H1 (cell line): ENCODE measurements at places on chromosomes 6 and 20. TPM values are rescaled to one million over a fixed set of nuclear protein-coding genes. Genes with fewer than 3 reads are reported as not detected.
A peak's percentile ranks its signal among the peaks of the same experiment; 100 is the strongest.

The RAD21L1 gene
- 0.26 and 0.48 TPM in 2 replicates for total RNA-seq

The LRRC1 gene
- 15.9 and 16.2 TPM in 2 replicates for total RNA-seq

DNA sequence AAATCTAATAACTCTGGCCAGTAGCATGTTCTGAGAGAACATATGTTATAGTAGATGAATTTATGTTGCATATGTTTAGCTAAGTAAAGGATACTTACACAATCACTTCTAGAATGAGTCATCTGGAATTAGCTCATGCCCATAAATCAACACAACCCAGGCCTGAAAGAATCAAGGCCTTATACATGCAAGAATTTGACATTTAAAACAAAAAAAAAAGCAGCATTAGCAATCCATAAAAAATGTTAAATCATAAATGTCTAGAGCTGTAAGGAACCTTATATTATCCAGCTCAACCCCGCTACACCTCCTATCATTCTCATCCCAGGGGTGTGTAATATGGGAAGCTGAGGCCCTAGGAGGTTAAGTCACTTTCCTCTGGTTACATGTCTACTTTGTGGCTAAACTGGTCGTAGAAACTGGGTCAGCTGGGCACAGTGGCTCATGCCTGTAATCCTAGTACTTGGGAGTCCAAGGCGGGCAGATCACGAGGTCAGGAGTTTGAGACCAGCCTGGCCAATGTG, 105.2 kb upstream of the CARMIL1 start:
- H3K4me3 ChIP-seq, result no peak overlapping the region
- no peaks in the 10 kb centered on the region for H3K4me1 ChIP-seq
- no peak for DNase-seq
- H3K36me3 ChIP-seq, result no peaks in the 10 kb centered on the region
- H3K27ac ChIP-seq, result no peak overlapping the region

DNA sequence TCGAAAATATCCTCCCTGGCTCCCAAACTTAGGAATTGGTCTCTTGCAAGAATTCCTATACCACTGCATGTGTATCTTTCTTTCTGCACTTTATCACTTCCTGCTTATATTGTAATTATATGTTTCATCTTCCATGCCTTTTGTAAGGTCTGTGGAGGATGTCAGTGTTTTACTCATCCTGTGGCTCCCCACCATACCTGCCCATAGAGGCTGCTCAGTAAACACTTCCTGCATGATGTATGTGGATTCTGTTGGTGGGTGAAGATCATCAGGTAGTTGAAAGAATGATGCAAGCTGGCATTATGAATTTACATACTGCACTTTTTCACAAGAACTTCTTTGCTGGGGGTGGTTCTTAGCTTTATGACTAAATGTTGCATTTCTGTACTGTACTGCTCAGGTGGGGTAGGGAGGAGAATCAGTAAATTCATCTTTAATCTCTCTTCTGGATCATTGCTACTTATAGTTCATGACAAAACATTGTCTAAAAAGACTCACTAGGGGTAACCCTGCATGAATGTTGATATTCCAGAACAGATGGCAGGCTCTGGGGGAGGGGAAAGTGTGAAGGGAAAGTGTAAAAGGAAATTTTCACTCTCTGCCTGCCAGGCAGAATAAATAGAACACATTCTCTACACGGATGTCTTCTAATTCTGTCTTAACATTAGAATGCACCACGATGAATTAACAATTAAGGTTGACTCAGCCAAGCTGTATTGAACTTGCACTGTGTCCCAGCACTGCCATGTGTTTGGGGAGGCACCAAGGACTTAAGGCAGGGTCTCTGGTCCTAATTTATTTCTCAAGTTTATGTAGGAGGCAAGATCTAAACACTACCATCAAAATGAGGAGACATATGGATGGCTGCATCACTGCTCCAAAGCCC, 36.0 kb upstream of the KLHL31 start:
- no peaks in the 10 kb centered on the region for H3K4me1 ChIP-seq
- H3K36me3 ChIP-seq, result no peaks in the 10 kb centered on the region
- H3K27ac ChIP-seq, result no peak overlapping the region
- H3K4me3 ChIP-seq, result no peak overlapping the region
- H3K27me3 ChIP-seq, result no peaks in the 10 kb centered on the region; the same call in 1 of the 2 replicates

DNA sequence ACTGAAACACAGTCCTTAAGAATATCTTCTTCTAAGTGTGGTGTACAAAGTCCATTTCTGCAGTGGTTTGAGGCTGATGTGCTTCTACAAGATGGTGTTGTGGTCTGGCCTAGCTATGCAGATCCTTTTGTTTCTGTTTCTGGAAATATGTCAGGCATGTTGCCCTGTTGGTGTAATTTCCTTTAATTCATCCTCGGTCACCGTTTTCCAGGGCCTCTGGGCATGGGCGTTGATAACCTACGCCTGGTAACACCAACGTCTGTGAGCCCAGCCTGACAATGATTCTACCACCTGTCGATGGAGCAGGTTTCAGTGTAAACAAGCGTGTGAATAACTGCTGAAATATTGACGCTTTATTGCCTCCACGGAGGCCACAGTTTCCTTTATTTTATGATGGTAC, 33.3 kb upstream of the AFDN start:
- H3K4me3 ChIP-seq, result no peak overlapping the region
- H3K27ac ChIP-seq, result no peak overlapping the region
- no peak for DNase-seq
- no peaks in the 10 kb centered on the region for H3K4me1 ChIP-seq
- no peaks in the 10 kb centered on the region for H3K27me3 ChIP-seq

- no peaks in the 10 kb centered on the region for H3K27me3 ChIP-seq
- no peaks in the 10 kb centered on the region for H3K36me3 ChIP-seq
These were observed 219.0 kb downstream of the NKAIN2 start for GRCh38 chr6:124022641-124023040.

DNA sequence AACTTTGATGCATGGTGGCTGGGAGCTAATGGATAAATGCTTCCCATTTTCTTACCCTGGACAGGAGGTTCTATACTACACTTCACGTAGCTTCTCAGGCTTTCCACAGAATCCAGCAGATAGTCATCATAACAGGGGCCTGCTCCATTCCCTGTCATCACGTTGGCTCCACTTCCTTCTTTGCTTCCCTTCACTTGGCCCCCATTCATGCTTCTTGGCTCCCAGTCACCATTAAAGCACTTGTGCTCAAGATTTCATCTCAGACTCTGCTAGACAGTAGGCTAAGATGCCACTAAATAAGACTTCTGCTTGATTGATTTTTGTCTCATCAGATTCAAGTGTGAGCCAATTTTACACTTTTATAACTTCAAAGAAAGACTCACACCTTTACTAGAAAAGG, 134.5 kb upstream of the ENPP5 start:
- H3K4me1 ChIP-seq, result no peaks in the 10 kb centered on the region
- no peak overlapping the region for H3K27ac ChIP-seq
- no peaks in the 10 kb centered on the region for H3K27me3 ChIP-seq
- H3K4me3 ChIP-seq, result no peak overlapping the region

The EEF1A2 gene
- total RNA-seq, result 25.8 and 27.9 TPM in 2 replicates

GRCh38 chr20:47343007-47343472, 13.5 kb downstream of the ZMYND8 start:
- H3K4me3 ChIP-seq, result no peak overlapping the region
- peaks cover 11% of the 10 kb centered on the region for H3K4me1 ChIP-seq
- DNase-seq, result no peak
- H3K36me3 ChIP-seq, result no peaks in the 10 kb centered on the region; the same call in 1 of the 2 replicates
- no peak overlapping the region for H3K27ac ChIP-seq

DNA sequence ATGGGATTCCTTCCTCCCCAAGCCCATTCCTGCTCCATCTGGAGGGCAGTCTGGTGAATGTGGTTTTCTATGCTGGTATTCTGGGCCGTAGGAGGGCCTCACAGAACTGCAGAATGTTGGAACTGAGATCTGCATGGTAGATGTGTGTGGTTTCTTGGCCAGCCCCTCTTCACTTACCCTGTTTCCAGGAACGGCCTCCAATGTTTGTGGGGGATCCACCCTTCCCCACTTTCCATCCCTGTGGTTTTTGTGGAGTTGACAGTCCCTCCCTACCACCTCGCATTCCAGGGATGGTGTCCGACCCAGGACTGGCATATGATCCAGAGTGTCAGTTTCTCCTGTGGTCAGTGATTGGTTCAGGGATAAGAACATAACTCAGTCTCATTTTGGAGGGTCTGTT, 26.7 kb upstream of the TMEM14A start:
- DNase-seq, result no peak
- peaks cover 2% of the 10 kb centered on the region; the same call in 1 of the 2 replicates for H3K4me1 ChIP-seq
- no peaks in the 10 kb centered on the region for H3K27me3 ChIP-seq
- H3K27ac ChIP-seq, result no peak overlapping the region
- H3K4me3 ChIP-seq, result no peak overlapping the region
- H3K36me3 ChIP-seq, result no peaks in the 10 kb centered on the region

GRCh38 chr6:109309917-109310316, 72.3 kb downstream of the CD164 start:
- no peaks in the 10 kb centered on the region for H3K36me3 ChIP-seq
- no peaks in the 10 kb centered on the region for H3K4me1 ChIP-seq
- H3K27ac ChIP-seq, result no peak overlapping the region
- no peak for DNase-seq
- no peaks in the 10 kb centered on the region for H3K27me3 ChIP-seq
- no peak overlapping the region for H3K4me3 ChIP-seq

GRCh38 chr6:127210725-127211124, 55.9 kb upstream of the RNF146 start:
- no peak overlapping the region for H3K4me3 ChIP-seq
- H3K36me3 ChIP-seq, result no peaks in the 10 kb centered on the region
- no peak for DNase-seq
- no peak overlapping the region for H3K27ac ChIP-seq

- peak within 1 kb of the TSS; percentile 70 for H3K4me3 ChIP-seq
- H3K27ac ChIP-seq, result no peak within 1 kb of the TSS
- DNase-seq, result no peak
- peaks cover 43% of the 10 kb centered on the region for H3K27me3 ChIP-seq
- H3K4me1 ChIP-seq, result peaks cover 16% of the 10 kb centered on the region
These were observed at the start of gene RSPO3 for GRCh38 chr6:127118298-127119101. Gene RSPO3 (plus strand): TSS chr6:127118671. CDS start chr6:127119193, 522 bp downstream.

GRCh38 chr20:23153696-23154341, 67.7 kb upstream of the CD93 start:
- H3K27me3 ChIP-seq, result no peaks in the 10 kb centered on the region
- no peaks in the 10 kb centered on the region for H3K4me1 ChIP-seq
- no peak overlapping the region for H3K27ac ChIP-seq
- no peaks in the 10 kb centered on the region for H3K36me3 ChIP-seq
- H3K4me3 ChIP-seq, result no peak overlapping the region

DNA sequence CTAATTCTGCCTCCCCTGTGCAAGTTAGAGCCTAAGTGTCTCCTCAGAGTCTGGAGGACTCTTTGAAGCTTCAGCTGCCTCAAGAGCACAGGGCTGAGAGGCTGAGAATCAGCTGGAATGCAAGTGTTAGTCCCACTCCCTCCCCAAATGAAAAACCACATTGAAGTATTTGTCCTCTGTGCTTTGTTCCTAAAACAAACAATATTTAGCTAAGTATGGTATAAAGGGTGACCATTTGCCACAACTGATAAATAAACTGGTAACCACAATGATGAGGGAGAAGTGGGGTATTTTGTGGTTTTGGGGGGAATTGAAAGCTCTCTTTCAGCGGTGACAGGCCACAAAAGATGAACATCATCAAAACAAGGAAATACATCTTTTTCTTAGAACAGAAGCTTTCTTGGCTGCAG, 91.7 kb upstream of the HDDC2 start:
- no peak overlapping the region for H3K4me3 ChIP-seq
- no peak overlapping the region for H3K27ac ChIP-seq
- H3K4me1 ChIP-seq, result peaks cover 5% of the 10 kb centered on the region; the same call in 1 of the 2 replicates

GRCh38 chr6:87210979-87211378, 55.6 kb downstream of the ZNF292 start:
- H3K4me3 ChIP-seq, result no peak overlapping the region
- H3K36me3 ChIP-seq, result no peaks in the 10 kb centered on the region
- no peaks in the 10 kb centered on the region for H3K27me3 ChIP-seq
- no peak overlapping the region for H3K27ac ChIP-seq

GRCh38 chr6:170230520-170231292, 60.2 kb downstream of the DLL1 start:
- H3K27me3 ChIP-seq, result no peaks in the 10 kb centered on the region; the same call in 1 of the 2 replicates
- H3K36me3 ChIP-seq, result no peaks in the 10 kb centered on the region
- no peak overlapping the region for H3K4me3 ChIP-seq
- no peak for DNase-seq

The ISM1 gene
- total RNA-seq, result 0.78 and 0.97 TPM in 2 replicates

DNA sequence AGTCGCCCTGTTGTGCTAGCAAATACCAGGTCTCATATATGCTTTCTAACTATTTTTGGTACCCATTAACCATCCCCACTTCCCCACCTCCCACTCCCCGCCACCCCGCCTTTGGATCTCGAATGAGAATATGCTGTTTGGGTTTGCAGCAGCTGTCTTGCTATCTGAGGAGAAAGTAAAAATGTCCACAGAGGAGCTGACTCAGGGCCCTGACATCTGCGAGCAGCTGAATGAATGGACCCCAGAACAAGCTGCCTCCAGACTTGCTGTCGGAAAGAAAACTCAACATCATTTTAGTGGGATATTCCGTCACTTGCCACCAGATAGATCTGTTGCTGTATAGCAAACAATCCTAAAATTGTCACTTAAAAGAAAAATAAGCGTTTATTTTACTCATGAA, 103.7 kb downstream of the LINC00237 start:
- H3K27me3 ChIP-seq, result no peaks in the 10 kb centered on the region
- H3K27ac ChIP-seq, result no peak overlapping the region
- H3K4me3 ChIP-seq, result no peak overlapping the region

GRCh38 chr20:45305262-45305661, 1.4 kb upstream of the RBPJL start:
- H3K27ac ChIP-seq, result no peak overlapping the region
- no peaks in the 10 kb centered on the region for H3K36me3 ChIP-seq
- DNase-seq, result no peak
- peaks cover 9% of the 10 kb centered on the region for H3K4me1 ChIP-seq
- H3K27me3 ChIP-seq, result no peaks in the 10 kb centered on the region
- no peak overlapping the region for H3K4me3 ChIP-seq

The IL17A gene
- total RNA-seq, result not detected in 2 replicates

DNA sequence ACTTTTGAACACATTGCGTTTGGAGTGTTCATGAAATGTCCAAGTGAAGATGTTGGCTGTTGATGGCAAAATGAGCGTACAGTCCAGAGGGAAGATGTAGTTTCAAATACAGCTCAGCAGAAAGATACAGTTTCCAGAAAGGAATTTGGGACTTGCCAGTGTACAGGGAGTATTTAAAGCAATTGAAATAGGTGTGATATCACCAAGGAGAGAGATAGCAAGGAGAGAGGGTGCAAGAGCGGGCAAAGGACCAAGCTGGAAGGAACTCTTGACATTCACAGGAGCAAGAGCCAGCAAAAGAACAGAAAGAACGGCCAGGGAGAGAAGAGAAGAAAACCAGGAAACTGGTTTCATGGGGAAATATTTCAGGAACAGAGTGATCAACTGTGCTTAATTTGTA, 47.8 kb downstream of the CARMIL1 start:
- H3K36me3 ChIP-seq, result no peaks in the 10 kb centered on the region
- peaks cover 18% of the 10 kb centered on the region for H3K4me1 ChIP-seq
- no peaks in the 10 kb centered on the region for H3K27me3 ChIP-seq

GRCh38 chr6:161446296-161446925, 172.6 kb upstream of the AGPAT4 start:
- H3K36me3 ChIP-seq, result no peaks in the 10 kb centered on the region
- no peak for DNase-seq
- H3K4me1 ChIP-seq, result peaks cover 4% of the 10 kb centered on the region; the same call in 1 of the 2 replicates
- no peaks in the 10 kb centered on the region for H3K27me3 ChIP-seq
- H3K4me3 ChIP-seq, result no peak overlapping the region

GRCh38 chr6:43636308-43636659, 644 bp downstream of the MAD2L1BP start:
- peak overlapping the region; percentile 95 for H3K4me3 ChIP-seq
- no peak for DNase-seq
- H3K27me3 ChIP-seq, result no peaks in the 10 kb centered on the region
- peak overlapping the region; percentile 79 for H3K27ac ChIP-seq
- H3K36me3 ChIP-seq, result peaks cover 9% of the 10 kb centered on the region

GRCh38 chr20:2693286-2694007, 867 bp downstream of the EBF4 start:
- H3K36me3 ChIP-seq, result no peaks in the 10 kb centered on the region; the same call in 1 of the 2 replicates
- 0 out of 2 replicates have a peak overlapping the region, but pooled peaks have one; percentile 10 for H3K4me3 ChIP-seq
- DNase-seq, result peak; percentile 67
- no peak overlapping the region for H3K27ac ChIP-seq
- no peaks in the 10 kb centered on the region for H3K4me1 ChIP-seq
- peaks cover 74% of the 10 kb centered on the region for H3K27me3 ChIP-seq
